ENCODE measurements at places on chromosomes 1 and 21. TPM values are rescaled to one million over a fixed set of nuclear protein-coding genes. Genes with fewer than 3 reads are reported as not detected.

Gene YBX1
- 131 TPM for total RNA-seq

Gene FCRL1
- not detected for total RNA-seq

Gene RIIAD1
- total RNA-seq, result not detected

Gene TSPEAR
- total RNA-seq, result 0.52 TPM

Gene UBL4B
- not detected for total RNA-seq

Gene OR2T2
- total RNA-seq, result not detected

Gene TAF1A
- 15.8 TPM for total RNA-seq

Gene LCE6A
- total RNA-seq, result not detected

DNA sequence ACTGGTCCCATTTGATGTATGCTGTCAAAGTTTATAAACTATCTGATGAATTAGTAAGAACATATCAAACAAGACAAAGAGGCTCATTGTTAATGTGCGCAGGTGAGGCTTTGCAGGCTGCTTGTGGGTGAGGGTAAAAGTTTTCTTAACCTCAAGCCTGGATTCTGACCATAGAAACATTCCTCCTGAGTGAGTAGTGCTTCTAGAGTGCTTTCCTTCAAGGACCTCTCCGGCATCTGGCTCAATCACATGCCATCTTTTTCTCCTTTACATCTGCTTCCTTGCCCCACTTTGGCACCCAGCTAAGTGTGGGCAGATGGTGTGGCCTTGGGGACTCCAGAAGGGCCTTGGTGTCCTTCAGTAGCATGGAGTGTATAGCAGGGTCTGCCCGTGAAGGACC lies 104.0 kb downstream of the ROR1 start:
- H3K27me3 ChIP-seq, result no peaks in the 10 kb centered on the region
- H3K4me1 ChIP-seq, result peaks cover 27% of the 10 kb centered on the region
- no peaks in the 10 kb centered on the region for H3K36me3 ChIP-seq
- no peak overlapping the region for H3K27ac ChIP-seq
- DNase-seq, result no peak

DNA sequence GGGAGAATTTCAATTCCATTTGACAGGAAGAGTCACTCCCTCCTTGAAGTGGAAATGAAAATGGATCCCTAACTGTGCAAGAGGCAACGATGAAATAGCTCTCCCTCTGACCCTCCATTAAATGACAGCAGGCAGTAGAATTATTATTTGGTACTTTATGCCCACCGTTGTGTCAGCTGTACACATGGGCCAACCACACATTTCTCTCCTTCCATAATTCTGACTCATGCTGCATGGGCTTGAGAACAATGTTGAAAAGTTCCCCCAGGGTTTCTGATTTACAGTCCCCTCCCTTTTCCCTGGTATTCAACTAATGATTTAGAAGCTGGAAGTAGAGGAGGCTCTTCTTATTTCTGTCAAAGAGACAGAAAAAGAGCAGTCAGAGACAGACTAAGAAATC lies 103.5 kb downstream of the RGS7 start:
- no peaks in the 10 kb centered on the region for H3K4me1 ChIP-seq
- DNase-seq, result no peak
- no peak overlapping the region for H3K27ac ChIP-seq
- no peaks in the 10 kb centered on the region for H3K27me3 ChIP-seq

GRCh38 chr1:4126731-4127591 lies 226.9 kb upstream of the C1orf174 start:
- H3K27me3 ChIP-seq, result no peaks in the 10 kb centered on the region
- H3K4me1 ChIP-seq, result no peaks in the 10 kb centered on the region
- H3K27ac ChIP-seq, result no peak overlapping the region
- no peak for DNase-seq
- no peak overlapping the region for H3K4me3 ChIP-seq
- H3K36me3 ChIP-seq, result no peaks in the 10 kb centered on the region

DNA sequence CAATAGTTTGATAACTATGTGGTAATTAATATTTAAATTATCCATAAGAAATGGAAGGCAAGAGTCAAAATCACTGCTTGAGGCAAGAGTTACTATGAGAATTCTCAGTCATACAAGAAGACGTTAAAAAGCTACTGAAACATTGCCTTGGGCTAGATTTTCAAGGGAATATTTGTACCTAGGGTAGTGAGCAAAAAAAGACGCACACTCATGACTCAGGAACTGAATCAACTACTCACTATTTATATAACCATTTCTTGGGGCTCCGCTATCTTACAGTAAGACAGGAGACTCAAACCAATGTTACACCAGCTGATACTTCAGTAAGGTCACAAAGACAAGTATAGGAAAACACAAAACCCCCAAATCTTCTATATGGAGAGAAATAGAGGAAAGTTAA lies 151.5 kb upstream of the RNPC3 start:
- no peaks in the 10 kb centered on the region for H3K27me3 ChIP-seq
- DNase-seq, result no peak

- no peaks in the 10 kb centered on the region for H3K27me3 ChIP-seq
- DNase-seq, result no peak
- H3K27ac ChIP-seq, result no peak overlapping the region
- H3K4me3 ChIP-seq, result no peak overlapping the region
- no peaks in the 10 kb centered on the region for H3K36me3 ChIP-seq
Measured at GRCh38 chr1:37845786-37846185, 13.6 kb downstream of the MTF1 start.

- no peaks in the 10 kb centered on the region for H3K36me3 ChIP-seq
- H3K4me3 ChIP-seq, result no peak overlapping the region
- H3K27me3 ChIP-seq, result no peaks in the 10 kb centered on the region
- H3K27ac ChIP-seq, result no peak overlapping the region
- H3K4me1 ChIP-seq, result no peaks in the 10 kb centered on the region
- no peak for DNase-seq
Measured at GRCh38 chr1:84121360-84121759, 22.7 kb upstream of the PRKACB start.

DNA sequence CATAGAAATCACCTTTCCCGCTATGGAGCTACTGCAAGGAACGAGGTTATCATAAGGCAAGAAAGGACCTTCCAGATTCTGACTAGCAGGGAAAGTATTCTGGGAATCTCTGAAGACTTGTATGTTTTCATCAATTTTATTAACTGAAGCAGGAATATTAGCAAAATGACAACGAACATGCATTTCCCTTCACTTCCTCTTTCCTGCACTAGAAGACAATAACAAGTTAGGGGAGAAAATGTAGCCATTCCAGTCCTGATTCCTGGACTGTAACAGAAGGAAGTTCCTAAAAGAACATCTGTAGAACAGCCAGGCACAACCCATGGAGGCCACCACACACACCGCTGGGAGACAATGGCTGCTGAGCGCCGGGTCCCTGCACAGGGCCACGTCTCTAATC lies 106.8 kb downstream of the RAVER2 start:
- no peak overlapping the region for H3K4me3 ChIP-seq
- H3K27ac ChIP-seq, result no peak overlapping the region
- H3K36me3 ChIP-seq, result peaks cover 31% of the 10 kb centered on the region
- H3K27me3 ChIP-seq, result no peaks in the 10 kb centered on the region

DNA sequence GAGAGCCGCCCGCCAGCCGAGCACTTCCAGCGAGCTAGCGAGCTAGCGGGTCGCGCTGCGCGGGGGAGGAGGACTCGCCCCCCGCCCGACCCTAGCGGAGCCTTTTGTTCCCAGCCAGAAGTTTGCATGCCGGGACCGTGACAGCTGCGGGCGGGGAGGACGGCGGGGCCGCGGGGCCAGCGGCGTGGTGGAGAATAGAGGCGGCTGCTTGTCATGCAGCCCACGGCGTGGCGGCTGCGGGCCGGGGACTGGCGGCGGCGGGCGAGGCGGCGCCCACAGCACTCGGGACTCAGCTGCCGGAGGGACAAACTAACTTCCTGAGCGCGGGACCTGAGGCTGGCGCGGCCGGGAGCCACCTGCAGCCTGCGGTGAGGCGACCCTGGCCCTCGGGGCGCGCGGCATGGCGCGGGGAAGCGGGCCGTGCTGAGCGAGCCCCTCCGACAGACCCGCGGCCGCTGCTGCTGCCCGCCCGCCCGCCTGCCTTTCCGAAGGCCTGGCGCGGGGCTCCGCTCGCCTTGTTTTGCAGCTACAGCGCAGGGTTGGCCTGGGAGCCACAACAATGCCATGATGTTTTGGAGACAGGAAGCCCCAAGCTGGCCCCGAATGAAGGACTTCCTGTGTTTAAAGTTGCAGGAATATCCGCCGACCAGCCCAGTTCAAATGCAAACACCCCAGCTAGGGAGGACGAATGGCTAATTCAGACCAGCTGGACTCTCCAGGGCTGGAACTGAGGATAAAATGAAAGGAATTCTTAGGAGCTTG lies 82.2 kb upstream of the BMP8A start:
- peaks cover 82% of the 10 kb centered on the region for H3K4me1 ChIP-seq
- peaks cover 1% of the 10 kb centered on the region for H3K36me3 ChIP-seq
- peak overlapping the region; percentile 88 for H3K27ac ChIP-seq
